ENCODE measurements at places on chromosomes 13 and 19. TPM values are rescaled to one million over a fixed set of nuclear protein-coding genes. Genes with fewer than 3 reads are reported as not detected.

DNA sequence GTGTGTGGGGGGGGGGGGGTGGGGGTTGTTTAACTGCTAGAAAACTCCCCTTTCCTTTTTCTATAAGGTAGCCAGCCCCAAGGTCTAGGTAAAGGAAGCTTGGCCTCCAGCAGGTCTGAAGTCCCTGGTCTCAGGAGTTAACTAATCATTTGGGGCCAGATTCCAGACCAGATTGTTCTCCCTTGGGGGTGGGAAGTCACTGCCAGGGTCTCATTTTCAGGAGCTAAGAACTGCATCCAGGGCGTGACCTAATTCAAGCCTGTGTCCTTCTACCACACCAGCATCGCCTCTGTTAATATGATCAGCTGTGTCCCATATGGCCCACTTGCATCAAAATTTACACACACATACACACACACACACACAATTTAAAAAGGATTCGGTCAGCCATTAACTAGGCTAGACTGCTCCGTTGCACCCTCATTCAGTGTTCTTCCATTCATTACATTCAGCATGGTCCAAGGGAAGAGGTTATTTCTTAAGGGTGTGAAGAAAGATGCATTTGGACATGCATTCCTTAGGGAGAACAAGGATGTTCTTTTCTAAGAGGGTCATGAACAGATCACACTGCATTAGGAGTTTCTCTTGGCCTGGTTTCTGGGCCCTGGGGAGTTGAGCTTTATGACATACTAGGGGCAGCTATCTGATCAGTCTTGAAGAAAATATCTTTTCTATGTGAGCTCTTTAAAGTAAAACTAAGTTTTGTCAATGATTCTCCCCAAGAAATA is 91.0 kb downstream of the FGF14 start:
- DNase-seq, result no peak

- no peak for DNase-seq
These were observed 135.6 kb upstream of the ZNF536 start for GRCh38 chr19:30236587-30236986.

DNA sequence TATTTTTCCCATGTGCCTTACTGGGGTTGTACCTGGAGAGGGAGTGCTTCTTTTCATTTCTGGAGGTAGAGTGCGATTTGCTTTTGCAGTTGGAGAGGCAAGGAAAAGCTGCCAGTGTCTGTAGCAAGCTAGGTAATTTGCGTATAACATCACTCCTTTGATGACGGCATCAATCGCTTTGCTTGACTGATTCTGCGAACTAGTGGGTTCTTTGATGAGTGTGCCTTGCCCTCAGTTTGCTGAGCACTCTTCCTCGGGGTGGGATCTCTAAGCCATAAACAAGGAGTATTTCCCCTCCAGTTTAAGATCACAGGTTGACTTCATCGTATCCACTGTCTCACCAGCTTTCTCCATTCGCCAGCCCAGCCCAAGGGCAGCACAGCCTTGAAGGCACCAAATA is 344.5 kb downstream of the KCNRG start:
- no peak for DNase-seq

DNA sequence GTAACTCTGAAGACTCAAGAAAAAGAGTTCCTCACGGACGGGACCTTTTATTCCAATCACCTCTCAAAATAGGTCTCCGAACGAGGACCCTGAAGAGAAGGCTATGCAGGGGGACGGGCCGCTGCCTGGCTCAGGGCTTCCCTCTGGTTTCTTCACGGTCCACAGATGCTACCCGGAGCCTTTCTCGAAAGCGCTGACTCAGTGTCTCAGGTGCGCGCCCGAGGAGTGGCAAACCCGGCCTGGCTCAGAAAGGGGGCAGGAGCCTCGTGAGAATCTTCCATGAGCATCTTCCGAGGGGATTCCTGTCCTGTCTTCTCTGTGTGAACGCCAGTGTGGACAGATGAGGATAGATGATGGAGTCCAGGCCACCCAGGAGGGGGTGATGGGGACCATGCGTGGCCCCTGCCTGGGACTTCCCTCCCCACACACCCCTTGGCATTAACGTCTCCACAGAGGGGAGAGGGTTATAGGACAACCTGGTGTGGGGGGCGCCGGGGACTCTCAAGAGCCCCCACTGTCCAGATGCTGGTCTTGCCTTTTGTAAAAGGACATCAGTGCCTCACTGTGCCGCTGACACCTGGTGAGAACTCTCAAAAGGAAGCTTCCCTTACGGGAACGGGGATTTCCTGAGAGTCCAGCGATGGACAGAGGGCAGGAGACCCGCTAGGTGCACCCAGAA is 16.5 kb downstream of the LSM4 start:
- DNase-seq, result no peak

DNA sequence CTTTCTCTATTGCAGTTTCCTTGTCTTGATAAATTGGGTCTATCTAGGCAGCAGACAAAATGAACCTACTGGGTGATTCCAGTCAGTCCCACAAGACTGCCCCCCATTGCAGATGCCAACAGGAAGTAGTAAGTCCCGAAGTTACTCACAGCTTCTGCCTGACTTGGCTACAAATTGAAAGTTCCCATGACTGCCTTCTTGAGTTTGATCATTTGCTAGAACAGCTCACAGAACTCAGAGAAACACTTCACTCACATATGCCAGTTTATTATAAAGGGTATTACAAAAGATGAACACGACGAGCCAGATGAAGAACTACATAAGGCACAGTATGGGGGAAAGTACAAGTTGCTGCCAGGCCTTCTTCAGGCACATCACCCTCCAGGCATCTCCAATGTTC is 50.0 kb downstream of the TEX26 start:
- no peak for DNase-seq

DNA sequence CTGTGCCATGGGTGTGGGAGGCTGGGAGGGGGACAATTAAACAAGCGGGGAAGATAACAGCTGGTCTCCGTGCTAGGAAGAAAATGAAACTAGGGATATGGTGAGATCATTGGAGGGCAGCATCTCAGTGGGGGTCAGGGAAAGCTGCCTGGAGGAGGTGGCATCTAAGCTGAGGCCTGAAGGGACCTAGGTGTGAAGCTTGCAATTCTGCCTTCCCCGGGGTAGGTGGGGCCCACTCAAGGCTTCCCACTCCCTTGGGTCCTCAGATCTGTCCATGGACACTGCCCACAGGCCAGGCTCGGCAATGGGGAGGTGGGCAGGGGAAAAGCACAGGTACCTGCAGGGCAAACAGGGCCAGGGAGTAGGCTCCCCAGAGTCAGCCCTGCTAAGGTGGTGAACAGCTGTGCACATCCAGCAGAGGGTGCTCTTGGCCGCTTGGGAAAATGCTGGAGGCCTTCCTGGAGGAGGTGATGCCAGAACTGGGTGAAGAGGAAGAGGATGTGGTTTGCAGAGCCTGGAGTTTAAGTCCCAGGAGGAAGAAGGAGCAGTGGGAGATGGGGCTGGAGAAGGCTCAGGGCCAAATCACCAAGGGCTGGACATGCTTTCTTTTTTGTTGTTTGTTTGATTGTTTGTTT is 25.7 kb upstream of the CCNE1 start:
- no peak for DNase-seq

GRCh38 chr19:1874554-1875185 is 10.6 kb downstream of the ABHD17A start:
- no peak for DNase-seq

DNA sequence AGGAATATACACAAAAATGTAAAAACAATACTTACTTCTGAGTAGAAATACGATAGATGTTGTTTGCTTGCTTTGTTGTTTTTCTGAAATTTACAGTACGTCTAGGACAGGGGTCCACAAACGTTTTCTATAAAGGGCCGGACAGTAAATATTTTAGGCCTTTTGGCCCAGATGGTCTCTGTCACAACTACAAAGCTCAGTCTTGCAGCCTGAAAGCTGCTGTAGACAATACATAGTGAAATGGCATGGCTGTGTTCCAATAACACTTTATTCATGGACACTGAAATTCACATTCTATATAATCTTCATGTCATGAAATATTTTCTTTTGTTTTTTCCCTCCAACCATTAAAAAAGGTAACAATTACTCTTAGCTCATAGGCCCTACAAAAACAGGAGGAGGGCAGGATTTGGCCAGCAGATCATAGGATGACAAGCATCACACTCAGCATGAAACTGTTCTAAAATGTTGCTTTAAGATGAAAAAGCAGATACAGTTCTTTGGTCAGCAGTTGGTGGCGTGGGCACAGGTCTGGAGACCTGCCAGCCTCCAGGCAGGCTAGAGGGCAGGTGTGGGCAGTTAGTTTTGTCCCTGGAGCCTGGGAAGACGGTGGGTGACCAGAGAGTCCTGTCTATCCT is at the start of gene EDDM13:
TSS of gene EDDM13 (plus strand) at position 588 of the 638 bp plus-strand sequence. CDS start 87 bp downstream, outside the sequence.
- DNase-seq, result no peak

GRCh38 chr19:19943848-19944582 is 43.3 kb downstream of the ZNF93 start:
- no peak for DNase-seq

- DNase-seq, result peak; percentile 14
These were observed 186.3 kb downstream of the TDRD3 start for GRCh38 chr13:60583196-60583888.

DNA sequence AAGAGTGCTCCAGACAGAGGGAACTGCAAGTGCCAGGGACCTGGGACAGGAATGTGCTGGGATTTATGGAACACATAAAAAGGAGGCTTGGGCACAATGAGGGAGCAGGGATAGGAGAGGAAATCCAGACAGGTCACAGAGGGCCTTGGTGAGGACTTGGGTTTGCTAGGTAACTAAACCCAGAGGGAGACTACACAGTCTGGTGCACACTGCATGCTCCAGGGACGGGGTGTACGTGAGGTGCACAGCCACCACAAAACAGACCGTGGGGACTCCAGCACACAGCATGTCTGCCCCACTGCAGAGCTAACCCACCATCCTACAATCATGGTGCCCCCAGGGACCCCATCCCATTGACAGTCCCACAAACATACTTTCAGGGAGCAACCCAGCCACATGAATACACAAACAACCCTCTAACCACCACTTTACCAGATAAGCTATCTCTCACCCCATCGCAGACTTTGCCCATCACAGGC is 5.5 kb upstream of the ZFP36 start:
- no peak for DNase-seq

- no peak for DNase-seq
These were observed 1.3 kb upstream of the SNAPC2 start for GRCh38 chr19:7918615-7919421.

The ZNF439 gene
- total RNA-seq, result 3.4 TPM

The FCGBP gene
- 1.8 TPM for total RNA-seq

Data from heart right ventricle (tissue), 16 donors.